ENCODE measurements at places on chromosomes 4 and X.

DNA sequence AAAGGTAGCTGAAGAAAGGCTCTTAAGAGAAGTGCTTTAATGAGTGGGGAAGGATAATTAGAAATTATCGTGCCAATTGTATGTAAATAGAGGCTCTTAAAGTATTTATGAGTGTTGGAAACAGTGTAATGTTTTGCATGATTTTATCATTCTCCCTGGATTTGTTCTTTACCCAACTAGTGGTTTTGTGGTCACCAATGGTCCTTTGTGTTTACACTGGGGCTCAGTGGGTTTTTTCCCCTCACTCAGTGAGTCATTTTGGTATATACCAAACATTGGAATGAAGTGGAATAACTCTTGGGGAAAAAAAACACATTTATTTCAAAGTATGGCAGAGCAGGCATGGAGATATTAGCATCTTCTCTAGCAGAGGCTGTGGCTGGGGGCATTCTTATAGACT is 20.8 kb upstream of the LGI2 start:
- DNase-seq, result no peak

DNA sequence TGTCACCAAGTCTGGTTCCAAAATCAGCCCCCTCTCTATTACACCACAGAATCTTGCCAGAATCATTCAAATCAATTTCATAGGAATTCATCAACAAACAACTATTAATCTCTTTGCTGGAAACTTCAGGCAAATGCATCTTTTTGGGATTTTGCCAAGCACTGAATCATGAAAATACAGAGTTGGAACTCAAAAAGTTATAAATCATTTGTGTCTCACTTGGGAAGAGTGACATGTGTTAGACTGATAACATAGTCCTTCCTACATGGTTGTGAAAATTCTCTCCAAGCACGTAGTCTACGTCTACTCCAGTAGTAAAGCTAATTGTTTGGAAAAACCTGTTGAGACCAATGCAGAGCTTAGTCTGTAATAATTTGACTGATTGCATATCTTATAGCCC is 19.0 kb downstream of the CXCL8 start:
- no peak for DNase-seq

- no peak for DNase-seq
Observed at GRCh38 chrX:152635941-152636340, 1.8 kb upstream of the GABRQ start.

DNA sequence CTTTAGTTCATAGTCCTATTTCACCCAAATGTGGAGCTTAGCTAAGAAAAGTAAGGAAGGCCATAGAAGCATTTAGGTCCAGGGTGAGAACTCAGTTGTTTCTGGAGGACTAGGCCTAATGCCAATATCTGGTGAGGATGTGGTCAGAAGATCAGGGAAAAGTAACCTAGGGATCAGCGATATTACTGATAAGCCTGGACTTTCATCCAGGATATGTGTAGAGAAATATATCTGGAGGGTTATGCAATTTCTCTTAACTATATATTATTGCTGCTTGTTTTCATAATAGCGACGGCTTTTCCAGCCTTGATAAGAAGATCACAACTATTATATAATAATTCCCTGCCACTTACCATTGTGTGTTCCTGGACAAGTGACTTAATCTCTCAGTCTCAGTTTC is 81.1 kb downstream of the FRAS1 start:
- DNase-seq, result no peak

DNA sequence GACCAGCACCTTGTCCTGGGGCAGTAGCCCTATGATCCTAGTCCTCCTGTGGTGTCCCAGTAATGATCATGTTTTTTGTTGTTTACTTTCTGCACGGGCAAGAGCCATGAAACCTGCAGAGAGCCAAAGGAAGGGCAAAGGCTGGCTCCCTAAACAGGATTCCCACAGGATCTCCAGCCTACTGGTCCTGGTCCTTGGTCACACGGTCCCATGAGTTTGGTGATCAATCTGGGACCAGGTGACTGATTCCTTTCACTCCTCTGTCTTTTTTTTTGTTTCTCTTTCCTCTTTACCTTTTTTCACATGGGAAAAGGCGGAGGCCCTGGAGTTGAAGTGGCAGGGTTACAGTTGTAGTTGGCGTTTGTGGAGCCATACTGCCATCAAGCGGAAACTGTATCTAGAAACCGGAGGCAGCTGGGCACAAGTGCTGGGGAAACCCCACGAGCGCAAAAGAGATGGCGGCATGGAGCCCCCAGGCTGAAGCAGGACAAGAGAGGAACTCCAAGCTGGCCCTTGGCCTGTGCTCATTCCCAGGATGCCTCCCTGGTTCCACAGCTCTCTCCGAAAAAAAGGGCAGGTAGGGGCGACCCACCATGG is 34.6 kb downstream of the NBDY start:
- DNase-seq, result no peak

GRCh38 chr4:45363931-45364330 is 637.6 kb upstream of the GNPDA2 start:
- no peak for DNase-seq

DNA sequence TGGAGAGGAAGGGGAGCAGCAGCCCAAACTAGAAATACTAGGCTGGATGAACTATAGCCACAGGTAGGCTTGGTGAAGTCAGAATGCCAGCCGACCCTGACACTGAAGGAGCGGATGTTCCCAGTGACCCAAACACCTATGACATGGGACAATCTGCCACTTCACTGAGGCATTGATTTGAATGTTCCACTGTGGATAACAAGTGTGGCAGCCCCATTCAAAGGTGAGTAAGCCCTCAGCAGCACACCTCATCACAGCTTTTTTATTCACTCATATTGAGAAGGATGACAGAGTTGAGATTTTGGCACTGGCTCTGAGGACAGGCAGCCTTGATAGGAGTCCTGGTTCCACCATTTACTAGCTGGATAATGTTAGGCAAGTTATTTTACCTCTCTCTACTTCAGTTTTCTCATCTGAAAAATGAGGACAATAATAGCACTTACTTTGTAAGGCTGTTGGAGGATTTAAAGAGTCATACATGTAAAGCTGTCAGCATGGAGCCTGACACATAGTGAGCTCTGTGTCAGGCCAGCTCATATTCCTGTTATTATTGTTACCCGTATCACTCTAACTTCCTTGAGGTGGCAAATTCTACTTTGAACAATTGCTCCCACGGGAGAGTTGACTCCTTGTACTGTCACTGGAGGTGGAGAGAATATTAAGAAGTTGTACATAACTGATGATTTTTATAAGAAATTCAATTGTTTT is 114.6 kb downstream of the RASL11B start:
- no peak for DNase-seq

DNA sequence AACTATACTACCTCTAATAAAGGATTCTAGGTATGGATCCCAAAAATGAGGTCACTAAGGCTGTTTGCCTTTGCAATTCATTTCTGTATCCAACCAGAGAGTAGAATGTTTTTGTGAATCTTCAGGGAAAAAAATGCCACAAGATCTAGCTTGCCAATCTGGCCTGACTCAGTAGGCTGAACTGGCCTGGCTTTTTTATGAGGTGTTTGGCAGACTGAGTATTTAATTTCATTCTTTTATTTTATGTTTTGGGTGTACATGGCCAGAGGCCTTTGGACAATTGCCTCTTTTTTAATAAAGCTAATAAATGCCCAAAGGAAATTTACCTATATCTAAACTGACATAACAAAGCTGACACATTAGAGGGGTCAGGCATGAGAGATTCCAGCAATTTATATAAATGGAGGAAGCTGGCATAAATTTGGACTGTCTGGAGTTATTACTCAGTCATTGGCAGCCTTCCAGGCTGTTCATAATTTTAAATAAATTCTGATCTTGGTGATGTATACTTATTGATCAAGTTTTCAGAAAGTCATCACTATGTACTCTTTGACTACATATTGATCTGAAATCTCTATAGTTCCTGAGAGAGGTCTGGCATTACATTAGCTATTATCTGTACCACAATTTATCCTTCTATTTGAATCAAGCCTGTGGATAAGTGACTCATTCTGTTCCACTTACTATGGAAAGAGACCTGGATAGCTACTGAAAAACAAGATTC is 376.4 kb upstream of the NOCT start:
- no peak for DNase-seq

GRCh38 chr4:1751919-1752283 is 30.6 kb downstream of the TACC3 start:
- no peak for DNase-seq

DNA sequence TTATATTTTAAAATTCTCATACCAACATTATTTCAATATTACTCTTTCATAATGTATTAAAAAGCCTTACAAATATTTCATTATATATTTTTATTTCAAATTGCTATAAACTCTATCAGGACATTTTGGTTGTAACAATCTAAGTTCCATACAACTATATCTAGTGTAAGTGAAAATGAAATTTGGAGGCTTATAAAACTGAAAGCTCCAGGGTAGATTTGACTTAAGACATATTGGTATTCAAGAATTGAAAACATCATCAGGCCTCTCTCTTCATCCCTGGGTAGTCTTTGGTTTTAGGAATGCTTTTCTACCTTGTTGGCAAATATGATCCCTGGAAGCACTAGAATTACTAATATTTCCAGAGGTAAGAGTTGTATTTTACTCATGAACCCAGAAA is 342.6 kb downstream of the DTHD1 start:
- no peak for DNase-seq

- DNase-seq, result no peak
Observed at GRCh38 chrX:24219320-24219719, 69.8 kb downstream of the ZFX start.

- no peak for DNase-seq
Observed at GRCh38 chr4:97500423-97500822, 642.9 kb downstream of the STPG2 start.

- DNase-seq, result no peak
Observed at GRCh38 chrX:106716463-106716862, 10.0 kb upstream of the RNF128 start.

DNA sequence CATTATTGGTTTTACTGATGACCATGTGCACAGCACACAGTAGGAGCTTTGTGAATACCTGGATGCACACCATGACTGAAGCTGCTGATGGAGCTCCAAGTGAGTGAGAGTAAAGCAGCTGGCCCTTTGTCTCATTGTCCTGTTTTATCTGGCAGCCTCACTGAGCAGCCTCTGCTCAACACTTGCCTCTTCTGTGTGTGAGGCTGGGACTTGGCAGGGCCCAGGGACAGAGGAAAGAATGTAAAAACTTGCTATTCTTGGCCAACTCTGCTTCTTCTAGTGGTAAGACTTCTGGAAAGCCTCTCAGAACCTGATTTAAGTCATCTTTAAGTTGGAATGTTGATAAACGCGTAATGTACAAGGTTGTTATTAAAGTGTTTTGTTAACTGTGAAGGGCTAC is 61.4 kb downstream of the BEX1 start:
- DNase-seq, result no peak

GRCh38 chrX:4655743-4656142 is 942.3 kb upstream of the PRKX start:
- no peak for DNase-seq

- no peak for DNase-seq
Observed at GRCh38 chr4:116870686-116871085, 214.7 kb downstream of the TRAM1L1 start.

GRCh38 chr4:24778464-24779225 is 16.7 kb upstream of the SOD3 start:
- no peak for DNase-seq

- no peak for DNase-seq
Observed at GRCh38 chr4:87006426-87006675, 71.5 kb downstream of the AFF1 start.

DNA sequence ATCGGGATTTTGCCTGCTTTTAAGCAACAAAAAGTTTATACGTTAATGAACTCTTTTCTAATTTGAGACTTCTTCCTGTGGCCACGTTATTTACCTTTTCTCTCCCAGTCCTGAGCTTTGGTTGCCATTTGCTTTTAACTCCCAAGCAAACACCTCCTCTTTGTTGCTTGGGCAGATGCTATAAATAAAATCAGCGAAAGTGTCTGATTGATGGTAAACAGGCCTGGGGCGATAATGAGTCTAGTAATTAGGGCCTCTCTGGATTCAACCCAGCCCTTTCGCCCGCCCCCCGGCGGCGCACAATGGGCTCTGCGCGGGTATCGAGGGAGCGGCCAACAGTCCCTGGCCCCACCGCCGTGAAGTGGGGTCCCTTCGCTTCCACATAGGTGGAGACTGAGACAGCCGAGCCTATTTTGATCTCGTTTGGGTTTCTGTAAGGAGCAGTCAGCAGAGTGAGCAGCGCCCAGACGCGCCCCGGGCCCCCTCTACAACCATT is 790 bp downstream of the CLGN start:
- DNase-seq, result no peak

DNA sequence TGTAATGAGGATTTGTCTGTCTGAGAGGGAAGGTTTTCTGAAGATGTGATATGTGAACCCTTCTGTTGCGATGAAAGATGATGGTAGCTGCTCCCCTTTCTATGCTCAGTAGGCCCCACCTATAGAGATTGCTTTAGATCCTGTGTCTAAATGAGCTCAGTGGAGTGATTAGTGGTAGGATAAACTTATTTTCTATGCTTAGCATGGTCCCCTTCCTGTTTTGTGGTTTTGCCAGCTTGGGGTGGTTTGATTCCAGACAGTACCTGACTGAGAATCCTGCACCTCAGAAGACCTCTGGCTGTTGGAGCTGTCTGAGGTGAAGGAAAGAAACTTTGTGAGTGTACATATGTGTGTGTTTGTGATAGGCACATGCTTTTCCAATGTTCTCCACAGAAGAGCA is 17.7 kb downstream of the MSN start:
- no peak for DNase-seq

DNA sequence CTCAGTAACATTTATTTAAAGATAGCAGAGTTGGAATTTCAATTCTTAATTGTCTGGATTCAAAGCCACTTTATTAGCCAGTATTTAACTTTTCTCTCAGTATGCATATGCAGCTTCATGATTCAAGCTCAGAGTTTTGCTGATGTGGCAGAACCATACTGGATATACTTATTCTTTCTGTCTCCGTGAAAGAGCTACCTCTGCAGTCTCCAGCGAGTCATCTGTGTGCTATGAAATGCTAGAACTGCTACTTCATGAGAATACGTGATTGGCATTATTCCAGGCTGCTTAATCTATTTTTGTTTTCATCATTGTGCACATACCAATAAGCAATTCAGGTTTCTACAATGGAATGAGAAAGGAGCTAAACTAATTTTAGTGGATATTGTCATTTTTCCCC is 743.7 kb downstream of the C4orf33 start:
- no peak for DNase-seq

GRCh38 chrX:39679497-39680157 is 418.1 kb downstream of the BCOR start:
- DNase-seq, result no peak

DNA sequence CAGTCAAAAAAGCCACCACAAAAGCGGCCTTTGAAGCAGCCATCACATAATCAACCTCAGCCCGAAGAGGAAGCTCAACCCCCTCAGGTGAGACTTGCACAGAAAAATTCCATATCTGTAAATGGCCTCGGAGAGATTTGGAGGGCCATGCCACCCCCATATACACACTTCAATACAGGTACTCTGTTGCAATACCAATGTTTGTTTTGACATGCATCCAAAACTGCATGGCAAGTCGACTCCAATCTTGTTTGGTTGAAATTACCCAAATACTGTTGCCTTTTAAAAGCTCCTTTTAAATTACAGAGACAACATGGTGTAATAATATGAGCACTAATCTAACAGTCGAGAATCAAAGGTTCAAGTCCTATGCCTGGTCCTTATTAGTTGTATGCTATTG is 5.9 kb downstream of the ENAM start:
- DNase-seq, result no peak

GRCh38 chr4:57104706-57105560 is 5.3 kb downstream of the IGFBP7 start:
- no peak for DNase-seq

Measured in stimulated activated naive CD4-positive, alpha-beta T cell (primary cell).